ENCODE measurements at places on chromosomes 7 and 10.

DNA sequence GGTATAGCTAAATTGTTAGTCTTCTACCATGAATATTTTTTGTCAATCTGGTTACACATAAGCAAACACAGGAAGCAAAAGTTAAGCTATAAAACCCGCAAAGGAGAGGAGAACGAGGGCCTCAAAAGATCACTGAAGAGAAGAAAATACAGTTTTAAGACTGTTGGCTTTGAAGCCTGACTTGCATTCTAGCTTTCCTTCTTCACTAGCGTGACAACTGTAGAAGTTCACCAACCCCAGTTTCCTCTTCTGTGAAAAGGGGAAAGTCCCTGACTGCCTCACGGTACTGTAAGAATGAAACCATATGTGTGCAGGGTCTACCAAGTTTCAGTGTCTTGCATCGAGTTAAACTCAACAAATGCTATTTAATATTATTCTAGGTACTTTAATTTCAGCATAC lies 7.5 kb upstream of the LRRN3 start:
- DNase-seq = peak; percentile 70

DNA sequence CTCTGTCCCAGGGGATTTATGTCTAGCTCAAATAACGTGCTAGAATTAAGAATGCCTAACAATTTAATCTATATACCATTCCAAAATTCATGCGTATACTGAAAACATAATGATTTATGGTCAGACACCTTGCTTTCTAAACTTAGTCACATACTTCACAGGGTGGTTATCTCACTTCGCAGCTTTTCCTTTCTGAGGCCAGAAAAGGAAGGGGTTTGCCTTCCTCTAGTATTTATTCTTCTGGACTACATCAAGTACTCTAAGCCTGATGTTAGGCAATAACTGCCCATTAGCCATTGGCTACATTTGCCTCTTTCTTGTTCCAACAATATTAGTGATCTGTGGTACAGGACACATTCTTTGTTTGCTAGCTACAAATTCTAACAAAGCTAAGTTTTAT lies 72.6 kb upstream of the FHIP2A start:
- no peak for DNase-seq

- no peak for DNase-seq
Observed at GRCh38 chr7:42014625-42015618, 222.1 kb downstream of the GLI3 start.

GRCh38 chr10:110074298-110074697 lies 66.5 kb downstream of the ADD3 start:
- DNase-seq = no peak

GRCh38 chr7:44116789-44117666 lies 6.3 kb downstream of the POLD2 start:
- DNase-seq = no peak

DNA sequence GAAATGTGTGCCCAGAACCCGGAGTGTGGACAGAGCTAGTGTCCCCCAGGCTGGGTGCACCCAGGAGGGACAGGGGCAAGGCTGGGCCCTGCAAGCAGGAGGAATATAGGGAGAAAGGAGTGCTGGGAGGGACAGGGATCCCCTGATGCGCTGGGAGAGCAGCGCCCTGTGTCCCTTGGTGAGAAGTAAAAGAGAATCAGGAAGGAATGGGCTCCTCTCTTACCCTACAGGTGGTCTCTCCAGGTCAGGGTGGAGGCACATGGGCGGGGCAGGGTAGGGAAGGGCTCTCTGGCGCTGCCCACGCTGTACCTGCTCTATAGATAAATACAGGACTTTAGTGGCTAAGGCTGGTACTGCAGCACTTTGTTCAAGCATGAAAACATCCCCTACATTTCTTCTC lies 753.8 kb downstream of the GRID1 start:
- DNase-seq = no peak

All from CD4-positive, alpha-beta memory T cell (primary cell).